ENCODE measurements at places on chromosomes 2 and 18. TPM values are rescaled to one million over a fixed set of nuclear protein-coding genes. Genes with fewer than 3 reads are reported as not detected.

DNA sequence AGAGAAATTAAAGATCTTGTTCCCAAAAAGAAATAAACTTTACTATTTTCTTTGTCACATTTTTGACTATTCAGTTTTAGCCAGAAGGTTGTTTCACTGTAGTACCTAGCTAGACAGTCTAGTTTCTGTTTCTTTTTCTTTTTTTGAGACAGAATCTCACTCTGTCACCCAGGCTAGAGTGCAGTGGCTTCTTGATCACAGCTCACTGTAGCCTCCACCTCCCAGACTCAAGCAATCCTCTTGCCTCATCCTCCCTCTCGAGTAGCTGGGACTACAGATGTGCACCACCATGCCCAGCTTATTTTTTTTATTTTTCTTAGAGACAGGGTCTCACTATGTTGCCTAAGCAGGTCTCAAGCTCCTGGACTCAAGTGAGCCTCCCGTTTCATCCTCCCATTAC is 2.2 kb downstream of the RBM45 start:
- DNase-seq, result no peak

GRCh38 chr2:223519471-223519870 is 82.7 kb downstream of the SCG2 start:
- no peak for DNase-seq

GRCh38 chr2:64797881-64798575 is 144.3 kb upstream of the SERTAD2 start:
- no peak for DNase-seq

GRCh38 chr2:25586726-25587144 is 86.6 kb downstream of the DTNB start:
- peak; percentile 42 for DNase-seq

The NDUFAF7 gene
- total RNA-seq, result 41.0 TPM

The AQP4 gene
- 84.5 TPM for total RNA-seq

GRCh38 chr2:184049566-184049965 is 548.8 kb upstream of the ZNF804A start:
- DNase-seq, result no peak

DNA sequence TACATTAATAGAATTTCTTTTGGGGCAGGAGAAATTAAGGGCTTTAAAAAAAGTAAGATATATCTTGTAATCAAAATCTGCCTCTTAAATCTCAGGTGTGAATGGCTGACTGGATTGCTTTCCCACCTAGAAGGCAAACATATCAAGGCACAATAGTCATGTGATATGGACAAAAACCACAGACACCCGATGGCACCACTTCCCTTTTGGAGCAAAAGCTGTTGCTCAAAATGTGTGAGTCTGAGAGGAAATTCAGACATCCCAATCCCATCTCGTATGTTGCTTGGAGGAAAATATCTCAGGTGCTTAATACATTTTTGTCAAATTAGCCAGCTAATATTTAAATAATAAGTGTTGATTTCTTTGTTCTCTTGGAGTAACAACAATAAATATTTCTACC is 120.7 kb downstream of the KCNF1 start:
- no peak for DNase-seq

The POTEJ gene
- total RNA-seq, result 0.45 TPM

GRCh38 chr2:206083602-206084438 is 2.2 kb downstream of the INO80D start:
- DNase-seq, result no peak

- no peak for DNase-seq
Measured at GRCh38 chr2:97993926-97994325, 1.8 kb downstream of the TMEM131 start.

- DNase-seq, result no peak
Measured at GRCh38 chr2:100383954-100384353, 33.5 kb downstream of the CHST10 start.

The ACKR3 gene
- total RNA-seq, result 10.3 TPM

The STAT4 gene
- total RNA-seq, result 6.4 TPM
